Purkinje cell (primary cell): ENCODE measurements at places on chromosomes 4 and X. TPM values are rescaled to one million over a fixed set of nuclear protein-coding genes. Genes with fewer than 3 reads are reported as not detected.

PNMA3 gene
- polyA plus RNA-seq: 4.1 and 5.0 TPM in 2 replicates

EVC2 gene
- 0.09 and 0.21 TPM in 2 replicates for polyA plus RNA-seq

GLOD5 gene
- 3.0 TPM in 1 of 2 replicates, not detected in the other for polyA plus RNA-seq

NWD2 gene
- 21.9 and 25.4 TPM in 2 replicates for polyA plus RNA-seq

ZBTB49 gene
- polyA plus RNA-seq: 0.52 TPM in 1 of 2 replicates, not detected in the other

XK gene
- polyA plus RNA-seq: 8.1 and 9.0 TPM in 2 replicates

RBMXL3 gene
- not detected in 2 replicates for polyA plus RNA-seq

L1CAM gene
- polyA plus RNA-seq: 6.9 and 7.2 TPM in 2 replicates

MAB21L2 gene
- polyA plus RNA-seq: not detected in 2 replicates

TMPRSS11F gene
- not detected in 2 replicates for polyA plus RNA-seq

LDOC1 gene
- polyA plus RNA-seq: 60.4 and 70.1 TPM in 2 replicates

GLRA2 gene
- polyA plus RNA-seq: 0.18 and 0.97 TPM in 2 replicates

CABS1 gene
- not detected in 2 replicates for polyA plus RNA-seq

CENPVL2 gene
- 0.35 and 0.92 TPM in 2 replicates for polyA plus RNA-seq

SCML2 gene
- polyA plus RNA-seq: 2.4 and 2.6 TPM in 2 replicates

SULT1B1 gene
- 0.03 and 0.17 TPM in 2 replicates for polyA plus RNA-seq

TCEAL1 gene
- 77.7 and 137 TPM in 2 replicates for polyA plus RNA-seq

SPANXA2 gene
- not detected in 2 replicates for polyA plus RNA-seq

STK32B gene
- 0.45 and 1.1 TPM in 2 replicates for polyA plus RNA-seq

TRIML2 gene
- not detected in 2 replicates for polyA plus RNA-seq

MAGEA2B gene
- not detected in 2 replicates for polyA plus RNA-seq

COL4A5 gene
- 0.77 and 1.8 TPM in 2 replicates for polyA plus RNA-seq

TEX13C gene
- polyA plus RNA-seq: not detected in 2 replicates

ENOX2 gene
- 6.5 and 6.8 TPM in 2 replicates for polyA plus RNA-seq

MBNL3 gene
- polyA plus RNA-seq: 0.22 and 0.46 TPM in 2 replicates

PRDM8 gene
- polyA plus RNA-seq: 0.43 and 2.6 TPM in 2 replicates

TREX2 gene
- polyA plus RNA-seq: not detected in 2 replicates

NEK1 gene
- polyA plus RNA-seq: 20.4 and 27.9 TPM in 2 replicates

IL13RA1 gene
- polyA plus RNA-seq: 0.48 and 1.7 TPM in 2 replicates

RTL9 gene
- polyA plus RNA-seq: 2.9 TPM in 1 of 2 replicates, not detected in the other

DRP2 gene
- polyA plus RNA-seq: 1.0 and 1.2 TPM in 2 replicates

RNF150 gene
- 21.0 and 21.2 TPM in 2 replicates for polyA plus RNA-seq

PLXNB3 gene
- not detected in 2 replicates for polyA plus RNA-seq

TKTL2 gene
- polyA plus RNA-seq: not detected in 2 replicates

ZNF141 gene
- polyA plus RNA-seq: 5.3 and 6.5 TPM in 2 replicates

NSUN7 gene
- not detected in 2 replicates for polyA plus RNA-seq

NHSL2 gene
- polyA plus RNA-seq: 1.8 and 3.0 TPM in 2 replicates

CHRDL1 gene
- 97.4 and 106 TPM in 2 replicates for polyA plus RNA-seq

PGAM4 gene
- polyA plus RNA-seq: not detected in 2 replicates

RBM46 gene
- 0.32 TPM in 1 of 2 replicates, not detected in the other for polyA plus RNA-seq

NPY1R gene
- 20.3 and 34.7 TPM in 2 replicates for polyA plus RNA-seq

SMPX gene
- polyA plus RNA-seq: 432 and 471 TPM in 2 replicates

TLL1 gene
- polyA plus RNA-seq: 1.2 and 1.4 TPM in 2 replicates

P2RY10 gene
- polyA plus RNA-seq: not detected in 2 replicates

GLUD2 gene
- polyA plus RNA-seq: 0.44 and 2.1 TPM in 2 replicates

MAGEA10 gene
- not detected in 2 replicates for polyA plus RNA-seq

GJB1 gene
- 1.0 TPM in 1 of 2 replicates, not detected in the other for polyA plus RNA-seq

HPGDS gene
- polyA plus RNA-seq: 2.2 TPM in 1 of 2 replicates, not detected in the other

REPS2 gene
- 44.5 and 54.0 TPM in 2 replicates for polyA plus RNA-seq

PAGE1 gene
- not detected in 2 replicates for polyA plus RNA-seq

NAA11 gene
- not detected in 2 replicates for polyA plus RNA-seq

KLKB1 gene
- 0.43 and 2.2 TPM in 2 replicates for polyA plus RNA-seq

PDCL2 gene
- not detected in 2 replicates for polyA plus RNA-seq

RAI2 gene
- polyA plus RNA-seq: 0.73 and 1.9 TPM in 2 replicates

USP26 gene
- polyA plus RNA-seq: not detected in 2 replicates
